ENCODE measurements at places on chromosomes 1 and 21.

DNA sequence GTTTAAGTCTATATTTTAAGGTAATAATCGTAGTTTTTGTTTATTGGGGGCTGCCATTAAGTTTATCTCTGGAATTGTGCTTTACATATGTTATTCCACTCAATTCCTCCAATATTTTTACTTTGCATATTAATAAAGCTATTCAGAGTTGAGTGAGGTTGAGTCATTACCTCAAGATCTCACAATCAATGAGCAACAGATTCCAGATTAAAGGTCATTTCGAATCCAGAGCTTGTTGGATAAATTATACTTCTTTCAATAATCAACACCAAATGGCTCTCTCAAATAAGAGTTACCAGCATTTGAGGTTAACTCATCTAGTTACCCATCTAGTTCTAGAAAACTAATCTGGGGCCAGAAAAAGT is 16.7 kb downstream of the RGS4 start:
- no peak for DNase-seq

DNA sequence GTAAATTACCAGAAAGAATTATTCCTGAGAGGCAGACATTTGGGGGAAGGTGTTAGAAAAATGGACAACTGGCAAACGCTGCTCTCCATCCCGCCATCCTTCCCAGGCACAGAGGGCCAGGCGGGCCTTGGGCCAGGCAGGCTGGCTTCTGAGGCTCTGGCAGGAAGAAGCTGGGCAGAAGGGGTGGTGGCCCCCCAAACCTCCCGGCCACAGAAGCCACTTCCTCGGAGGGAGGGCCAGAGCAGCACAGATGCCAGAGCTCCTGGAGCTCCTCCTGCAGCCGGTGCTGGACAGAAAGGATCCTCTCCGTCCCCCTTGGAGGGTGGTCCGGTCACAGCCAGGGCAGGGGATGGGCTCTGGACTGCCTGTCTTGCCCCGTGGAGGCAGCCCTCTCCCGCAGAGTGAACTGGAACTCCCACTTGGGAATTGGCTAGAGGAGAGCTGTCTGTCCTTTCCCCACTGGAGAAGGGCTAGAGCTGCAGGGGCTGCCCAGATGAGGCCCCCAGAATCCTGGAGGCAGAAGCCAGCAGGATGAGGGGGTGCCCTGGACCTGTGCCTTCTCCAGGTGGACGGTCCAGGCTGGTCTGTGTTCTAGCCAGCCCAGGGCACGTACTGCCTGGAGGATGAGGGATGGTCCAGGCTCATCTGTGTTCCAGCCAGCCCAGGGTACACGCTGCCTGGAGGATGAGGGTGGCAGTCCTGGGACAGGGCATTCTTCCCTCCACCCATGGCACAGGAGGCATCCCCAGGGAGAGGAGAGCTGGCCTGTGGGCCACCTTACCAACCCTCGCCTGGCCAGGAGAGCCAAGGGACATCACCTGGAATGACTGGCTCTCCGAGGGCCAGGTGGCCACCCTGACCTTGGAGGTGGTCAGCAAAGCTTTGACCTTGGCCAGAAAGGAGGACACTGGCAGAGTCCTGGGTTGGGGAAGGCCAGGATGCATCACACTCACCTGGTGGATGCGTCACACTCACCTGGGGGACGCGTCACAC is 47.4 kb upstream of the ACTRT2 start:
- DNase-seq: no peak

- DNase-seq: no peak
Observed at GRCh38 chr1:51442198-51442597, 76.9 kb downstream of the EPS15 start.

DNA sequence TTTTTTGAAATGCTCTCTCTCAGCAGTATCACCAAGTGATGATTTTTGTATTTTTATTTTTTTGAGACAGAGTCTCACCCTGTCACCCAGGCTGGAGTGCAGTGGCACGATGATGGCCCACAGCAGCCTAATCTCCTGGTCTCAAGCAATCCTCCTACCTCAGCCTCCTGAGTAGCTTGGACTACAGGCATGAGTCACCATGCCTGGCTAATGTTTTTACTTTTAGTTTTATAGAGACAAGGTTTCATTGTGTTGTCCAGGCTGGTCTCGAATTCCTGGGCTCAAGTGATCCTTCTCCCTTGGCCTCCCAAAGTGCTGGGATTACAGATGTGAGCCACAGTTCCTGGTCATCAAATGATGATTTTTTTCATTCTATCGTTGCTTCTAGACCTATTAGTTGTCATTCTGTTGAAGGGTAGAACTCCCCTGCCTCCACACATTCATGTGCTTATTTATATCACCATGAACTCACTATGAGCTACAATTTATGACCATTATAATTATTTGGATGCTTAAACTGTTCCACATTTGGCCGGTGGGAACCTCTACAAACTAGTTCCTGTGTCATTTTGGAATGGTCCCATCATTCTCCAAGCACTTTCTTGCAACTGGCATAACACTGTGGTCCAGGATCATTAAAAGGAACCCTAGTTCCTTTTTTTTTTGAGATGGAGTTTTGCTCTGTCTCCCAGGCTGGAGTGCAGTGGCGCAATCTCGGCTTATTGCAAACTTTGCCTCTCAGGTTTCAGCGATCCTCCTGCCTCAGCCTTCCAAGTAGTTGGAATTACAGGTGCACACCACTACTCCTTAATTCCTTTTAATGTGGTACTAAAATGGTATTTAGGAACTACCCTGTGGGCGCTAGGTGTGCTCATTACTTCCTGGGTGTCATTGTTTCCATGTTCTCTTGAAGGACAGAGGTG is 20.2 kb upstream of the TOR3A start:
- no peak for DNase-seq

DNA sequence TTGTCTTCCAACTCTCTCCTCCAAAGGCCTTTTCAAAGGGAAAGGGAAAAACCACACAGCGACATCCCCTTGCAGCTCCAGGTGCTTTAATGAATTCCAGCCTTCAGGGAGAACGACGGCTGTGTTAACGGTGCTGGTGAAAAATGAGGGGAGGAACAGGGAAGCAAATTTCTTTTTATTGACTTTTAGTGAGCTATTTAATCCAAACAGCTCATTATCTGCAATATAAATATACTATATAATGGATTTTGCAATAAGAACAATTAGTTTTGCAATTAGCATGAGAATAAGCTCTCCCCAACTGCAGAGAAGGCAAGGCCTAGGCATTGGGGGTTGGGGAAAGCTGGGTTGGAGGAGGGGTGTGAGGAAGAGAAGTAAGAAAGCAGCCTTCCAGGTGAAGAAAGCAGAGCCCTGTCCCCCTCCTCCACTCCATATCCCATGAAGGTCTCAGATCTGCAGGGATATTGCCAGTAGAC is 159.0 kb upstream of the ZC3H12A start:
- no peak for DNase-seq
